ENCODE measurements at places on chromosomes 1 and 21.

- DNase-seq, result no peak
These were observed 382.3 kb upstream of the ZRANB2 start for GRCh38 chr1:71463144-71463543.

GRCh38 chr1:209383422-209383821, 200.1 kb upstream of the CAMK1G start:
- DNase-seq, result no peak

DNA sequence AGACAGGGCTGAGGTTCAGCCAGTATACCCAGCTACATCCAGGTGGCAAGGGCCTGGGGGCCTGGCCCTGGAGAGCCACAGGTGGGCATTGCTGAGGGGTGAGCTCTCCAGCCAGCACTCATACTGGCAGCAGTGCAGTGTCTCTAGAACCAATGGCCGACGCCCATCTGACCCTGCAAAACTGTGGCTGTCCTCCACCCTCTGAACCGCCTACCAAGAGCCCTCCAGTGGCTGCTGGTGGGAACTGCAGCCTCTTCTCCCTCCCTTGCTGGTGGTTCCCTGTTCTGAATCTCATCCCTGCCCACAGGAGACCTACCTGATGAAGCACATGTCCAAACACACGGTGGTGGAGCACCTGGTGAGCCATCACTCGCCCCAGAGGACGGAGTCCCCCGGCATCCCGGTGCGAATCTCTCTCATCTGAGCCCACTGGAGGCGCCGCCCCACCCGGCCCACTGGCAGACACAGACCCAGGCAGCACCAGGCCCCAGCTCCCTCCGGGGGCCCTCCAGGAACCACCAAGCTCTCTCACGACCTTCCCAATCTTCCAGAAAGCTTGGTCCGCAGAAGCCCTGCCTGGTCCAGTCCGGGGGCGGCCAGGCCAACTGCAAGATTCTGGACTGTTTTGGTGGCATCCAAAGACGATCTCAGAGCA, 22.1 kb downstream of the A3GALT2 start:
- peak; percentile 58 for DNase-seq

- peak; percentile 38 for DNase-seq
These were observed 3.2 kb upstream of the SRM start for GRCh38 chr1:11062965-11063401.

GRCh38 chr1:55718758-55719671, 503.9 kb upstream of the USP24 start:
- peak; percentile 44 for DNase-seq

DNA sequence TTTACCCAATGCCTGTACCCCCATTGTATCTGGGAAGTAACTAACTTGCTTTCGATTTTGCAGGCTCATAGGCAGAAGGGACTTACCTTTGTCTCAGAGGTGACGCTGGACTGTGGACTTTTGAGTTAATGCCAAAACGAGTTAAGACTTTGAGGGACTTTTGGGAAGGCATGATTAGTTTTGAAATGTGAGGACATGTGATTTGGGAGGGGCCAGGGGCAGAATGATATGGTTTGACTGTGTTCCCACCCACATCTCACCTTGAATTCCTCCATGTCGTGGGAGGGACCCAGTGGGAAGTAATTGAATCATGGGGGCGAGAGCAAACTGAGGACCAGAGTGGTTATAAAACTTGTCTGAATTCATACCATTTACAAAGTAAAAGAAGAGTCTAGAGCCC, 77.1 kb upstream of the HOOK1 start:
- DNase-seq, result no peak

GRCh38 chr1:172266528-172267174, 153.8 kb upstream of the C1orf105 start:
- DNase-seq, result no peak

GRCh38 chr1:14142397-14143100, 442.6 kb downstream of the PRDM2 start:
- no peak for DNase-seq

- no peak for DNase-seq
These were observed 45.8 kb downstream of the FOXD2 start for GRCh38 chr1:47483651-47484050.

GRCh38 chr1:158516966-158517365, 37.2 kb downstream of the OR6Y1 start:
- no peak for DNase-seq

DNA sequence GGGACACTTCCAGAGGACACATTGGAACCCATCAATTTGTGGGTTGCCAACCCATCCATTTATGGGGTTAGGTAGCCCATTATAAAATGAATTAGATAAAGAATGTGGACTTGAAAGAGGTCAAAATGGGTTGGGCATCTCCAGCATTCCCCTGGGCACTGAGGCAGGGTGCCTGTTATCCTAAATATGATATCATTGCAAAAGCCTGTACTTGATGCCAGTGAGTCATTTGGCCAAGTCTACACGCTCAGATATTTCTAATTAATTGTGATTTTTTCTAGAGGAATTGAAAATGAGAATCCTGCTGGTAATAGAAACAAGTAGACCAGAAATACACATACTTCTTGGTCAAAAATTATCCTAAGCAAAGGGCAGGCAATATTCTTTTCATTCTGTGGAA, 21.9 kb upstream of the NBL1 start:
- no peak for DNase-seq

DNA sequence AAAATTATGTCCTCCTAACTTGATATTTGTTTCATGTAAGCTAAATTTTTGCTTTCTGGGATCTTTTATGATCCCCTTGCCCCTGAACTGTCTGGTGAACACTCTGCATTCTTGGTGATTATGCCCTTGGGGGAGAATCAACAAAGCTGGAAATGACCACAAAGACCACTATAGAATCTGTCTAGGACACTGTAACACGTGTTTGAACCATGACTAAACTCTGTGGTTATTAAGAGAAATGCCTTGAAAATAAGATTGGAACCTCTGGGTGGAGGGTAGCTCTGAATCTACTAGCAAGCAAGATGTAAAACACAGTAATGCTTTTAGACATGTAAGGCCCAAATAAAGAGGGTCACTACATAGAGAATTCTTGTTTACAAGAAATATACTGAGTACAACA, 237.5 kb downstream of the HMCN1 start:
- DNase-seq, result no peak

DNA sequence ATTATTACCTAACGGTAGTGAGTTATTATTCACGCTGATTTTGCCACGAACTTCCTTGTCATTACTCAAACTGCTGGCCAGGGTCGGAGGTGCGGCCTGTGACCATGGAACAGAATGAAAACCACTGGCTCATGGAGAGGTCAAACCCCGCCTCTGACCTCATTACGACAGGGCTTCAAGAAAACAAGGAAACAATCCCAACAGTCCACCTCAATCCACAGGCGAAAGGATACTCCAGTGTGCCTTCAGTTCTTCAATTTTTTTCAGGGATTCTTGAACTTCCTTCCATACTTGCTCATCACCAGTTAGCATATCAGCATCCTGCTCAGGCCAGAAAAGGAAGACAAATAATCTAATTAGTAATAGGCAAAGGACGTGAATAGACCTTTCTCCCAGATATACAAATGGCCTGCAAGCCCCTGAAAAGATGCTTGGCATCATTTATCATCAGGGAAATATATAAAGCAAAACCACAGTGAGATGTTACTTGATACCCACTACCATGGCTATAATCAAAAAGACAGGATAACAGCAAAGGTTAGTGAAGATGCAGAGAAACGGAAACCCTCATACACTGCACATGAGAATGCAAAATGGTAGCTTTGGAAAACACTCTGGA, 643.4 kb downstream of the SMYD3 start:
- no peak for DNase-seq

GRCh38 chr1:157092831-157093230, 6.8 kb downstream of the ETV3L start:
- no peak for DNase-seq

- no peak for DNase-seq
These were observed 67.0 kb downstream of the TGFB2 start for GRCh38 chr1:218412171-218412570.

DNA sequence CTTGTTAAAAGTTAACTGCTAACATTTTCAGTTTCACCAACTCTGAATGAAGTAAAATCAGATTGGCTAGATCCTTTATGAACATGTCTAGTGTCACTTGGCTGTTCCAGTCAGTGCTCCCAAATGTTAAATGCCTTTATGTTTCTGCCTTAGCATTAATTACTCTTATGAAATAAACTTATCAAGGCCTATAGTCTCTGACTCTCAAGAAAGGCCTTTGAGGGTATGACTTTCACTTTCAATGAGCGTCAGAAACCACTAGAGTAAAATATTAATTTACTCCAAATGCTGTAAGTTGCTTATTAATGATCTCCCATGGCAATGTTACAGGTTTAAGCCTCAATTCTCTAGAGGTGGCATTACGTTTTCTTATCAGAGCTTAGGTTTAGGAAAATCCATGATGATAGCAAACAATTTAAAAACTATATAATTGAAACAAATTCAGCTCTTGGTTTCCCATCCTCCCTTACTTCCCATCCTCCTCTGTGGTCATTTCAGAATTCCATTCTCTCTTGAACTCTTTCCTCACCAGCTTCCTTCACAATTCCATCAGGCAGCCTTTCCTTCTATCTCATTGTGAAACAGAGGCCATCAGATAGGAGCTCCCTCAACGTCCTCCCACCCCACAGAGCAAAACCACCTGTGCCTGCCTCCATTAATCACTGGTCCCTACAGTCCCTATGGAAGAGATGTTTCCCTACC, 108.6 kb upstream of the COP1 start:
- DNase-seq, result no peak

DNA sequence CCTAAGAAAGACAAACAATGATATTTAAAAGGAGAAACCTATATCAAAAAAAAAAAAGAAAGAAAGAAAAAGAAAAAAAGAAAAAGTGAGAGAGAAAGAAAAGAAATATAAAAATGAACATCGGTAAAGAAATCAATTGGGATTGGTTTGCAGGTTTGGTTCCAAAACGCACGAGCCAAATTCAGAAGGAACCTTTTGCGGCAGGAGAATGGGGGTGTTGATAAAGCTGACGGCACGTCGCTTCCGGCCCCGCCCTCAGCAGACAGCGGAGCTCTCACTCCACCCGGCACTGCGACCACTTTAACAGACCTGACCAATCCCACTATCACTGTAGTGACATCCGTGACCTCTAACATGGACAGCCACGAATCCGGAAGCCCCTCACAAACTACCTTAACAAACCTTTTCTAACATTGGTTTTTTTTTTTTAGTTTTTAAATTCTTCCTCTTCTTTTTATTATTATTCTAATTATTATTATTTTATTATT, 11.7 kb downstream of the LHX9 start:
- DNase-seq, result peak; percentile 25

- no peak for DNase-seq
These were observed 32.8 kb upstream of the PWP2 start for GRCh38 chr21:44074315-44074958.

- DNase-seq, result no peak
These were observed 1060.4 kb upstream of the TMPRSS15 start for GRCh38 chr21:19463966-19464365.
